ENCODE measurements at places on chromosomes 1 and 21.

DNA sequence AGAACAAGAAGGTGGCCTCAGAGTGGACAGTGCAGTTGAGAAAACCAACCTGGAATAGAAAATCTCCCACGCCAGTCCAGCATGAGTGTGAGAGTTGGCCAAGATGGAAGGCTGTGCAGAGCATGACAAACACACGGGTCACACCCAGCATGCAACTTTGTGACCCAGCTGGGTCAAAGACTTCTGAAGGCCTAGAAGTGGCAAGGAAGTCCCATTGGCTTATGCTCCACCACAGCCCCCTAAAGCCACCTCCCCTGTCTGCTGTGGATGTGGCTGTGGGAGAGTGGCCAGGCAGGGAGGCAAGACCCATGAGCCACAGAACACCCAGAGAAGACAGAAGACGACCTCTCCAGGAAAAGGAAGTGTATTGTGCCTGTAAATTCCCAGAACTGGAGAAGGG, 13.6 kb downstream of the BATF3 start:
- DNase-seq = no peak

- DNase-seq = no peak
Observed at GRCh38 chr1:104987210-104987609, 1237.5 kb downstream of the AMY1C start.

DNA sequence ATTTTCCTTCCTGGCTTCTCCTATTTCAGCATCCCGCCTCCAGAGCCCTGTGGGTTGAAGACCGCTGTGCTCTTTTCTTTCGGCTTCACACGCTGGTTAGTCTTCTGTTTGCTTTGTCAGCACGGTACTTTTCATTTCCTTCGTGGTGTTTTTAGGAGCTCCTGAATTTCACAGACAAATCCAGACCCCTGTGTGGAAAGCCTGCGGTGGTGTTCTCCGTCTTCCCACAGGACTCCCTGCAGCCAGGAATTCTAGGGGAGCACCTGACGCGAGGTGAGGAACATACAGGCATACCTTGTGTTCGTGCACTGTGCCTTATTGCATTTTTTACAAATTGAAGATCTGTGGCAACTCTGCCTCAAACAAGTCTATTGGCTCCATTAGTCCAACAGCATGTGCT, 210.2 kb upstream of the MAP1LC3C start:
- DNase-seq = no peak

DNA sequence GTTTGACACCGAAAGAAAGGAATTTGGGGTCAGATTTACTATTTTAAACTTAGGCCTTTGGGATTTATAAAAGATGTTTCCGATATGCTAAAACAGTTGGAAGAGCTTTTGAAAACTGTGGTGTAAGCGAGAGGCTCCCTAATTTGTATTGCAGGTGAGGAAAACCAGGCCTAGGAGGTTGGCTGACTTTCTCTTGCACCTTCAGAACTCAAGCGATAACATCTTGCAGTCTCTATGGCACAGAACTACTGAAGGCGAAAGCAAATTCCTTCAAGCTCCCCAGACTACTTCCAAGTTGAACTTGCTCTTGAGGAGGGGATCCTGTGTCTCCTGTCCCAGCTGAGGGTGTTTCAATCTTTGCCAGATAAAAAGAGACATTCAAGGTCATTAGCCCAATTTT, 685.7 kb downstream of the ADGRL2 start:
- no peak for DNase-seq

DNA sequence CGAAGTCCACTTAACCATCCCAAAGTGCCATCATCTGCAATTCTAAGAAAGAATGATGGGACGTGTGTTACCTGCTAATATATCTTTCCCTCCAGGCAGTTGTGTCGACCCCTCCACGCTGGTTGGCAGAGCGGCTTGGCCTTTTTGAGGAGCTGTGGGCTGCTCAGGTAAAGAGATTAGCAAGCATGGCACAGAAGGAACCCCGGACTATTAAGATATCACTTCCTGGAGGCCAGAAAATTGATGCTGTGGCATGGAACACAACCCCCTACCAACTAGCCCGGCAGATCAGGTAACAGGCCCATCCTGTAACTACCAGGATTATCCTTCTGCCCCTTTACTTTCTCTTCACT, 520 bp downstream of the TARS2 start:
- DNase-seq = no peak

DNA sequence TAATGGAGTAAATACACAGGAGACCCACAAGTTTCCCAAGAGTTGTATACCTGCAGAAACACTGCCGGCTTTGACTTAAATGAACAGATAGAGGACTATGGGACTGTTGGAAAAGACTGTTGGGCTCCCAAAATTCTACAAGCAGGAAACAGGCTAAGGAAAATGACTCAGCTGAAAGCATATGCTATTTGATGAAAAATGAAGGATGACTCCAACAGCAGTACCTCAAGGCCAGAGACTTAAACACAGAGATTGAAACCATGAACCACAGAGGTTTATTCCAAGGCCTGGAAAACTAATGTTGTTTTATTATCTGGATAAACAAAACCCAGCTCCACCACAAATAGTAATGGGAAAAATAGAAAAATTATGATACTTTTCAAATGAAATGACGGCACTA, 187.7 kb downstream of the TNFSF18 start:
- no peak for DNase-seq

GRCh38 chr1:198647055-198647454, 8.2 kb downstream of the PTPRC start:
- no peak for DNase-seq

DNA sequence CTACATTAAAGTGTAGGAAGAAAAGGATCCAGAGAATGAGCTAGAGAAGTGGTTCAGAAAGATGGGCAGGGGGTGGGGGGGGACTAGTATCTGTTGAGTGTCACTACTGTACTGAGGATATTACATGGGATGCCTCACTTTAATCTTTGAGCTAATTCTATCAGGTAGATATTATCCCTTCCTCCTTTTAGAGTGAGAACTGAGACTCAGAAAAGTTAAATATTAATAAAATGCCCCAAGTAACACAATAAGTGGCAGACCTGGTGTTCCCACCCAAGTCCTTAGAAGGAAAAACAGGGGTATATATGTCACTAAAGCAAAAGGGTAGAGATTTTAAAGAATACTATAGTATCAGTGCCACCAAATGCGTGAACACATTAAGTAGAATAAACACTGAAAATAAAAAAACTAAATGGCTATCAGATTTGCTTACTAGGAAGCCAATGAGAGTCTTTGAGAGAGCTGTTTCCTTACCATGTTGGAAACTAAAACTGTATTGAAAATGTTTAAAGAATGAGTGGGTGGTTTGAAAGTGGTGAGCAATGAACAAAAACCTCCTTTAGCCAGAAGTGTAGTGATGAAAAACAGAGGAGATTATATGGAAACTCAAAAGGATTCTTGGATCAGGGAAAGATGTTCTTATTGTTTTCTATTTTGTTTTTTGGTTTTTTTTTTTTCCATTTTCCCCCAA, 230.8 kb downstream of the BARHL2 start:
- DNase-seq = no peak

DNA sequence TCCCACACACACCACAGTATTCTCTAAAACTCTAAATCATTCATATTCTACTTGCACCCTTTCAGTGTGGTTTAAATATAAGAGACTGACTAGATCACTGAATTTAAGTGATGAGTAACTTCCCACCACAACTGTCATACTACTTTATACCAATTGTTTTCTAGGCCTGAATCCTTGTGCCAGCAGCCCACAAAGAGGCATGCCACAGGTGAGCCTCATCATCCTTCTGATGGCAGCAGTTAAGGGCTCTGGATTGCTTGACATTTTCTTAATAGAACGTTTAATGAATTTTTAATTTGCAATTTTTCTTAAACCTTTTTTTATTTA, 9.6 kb downstream of the C1orf105 start:
- no peak for DNase-seq

- no peak for DNase-seq
Observed at GRCh38 chr1:24526940-24527542, 24.4 kb downstream of the RCAN3 start.

- no peak for DNase-seq
Observed at GRCh38 chr1:192443616-192444015, 126.8 kb downstream of the RGS21 start.

DNA sequence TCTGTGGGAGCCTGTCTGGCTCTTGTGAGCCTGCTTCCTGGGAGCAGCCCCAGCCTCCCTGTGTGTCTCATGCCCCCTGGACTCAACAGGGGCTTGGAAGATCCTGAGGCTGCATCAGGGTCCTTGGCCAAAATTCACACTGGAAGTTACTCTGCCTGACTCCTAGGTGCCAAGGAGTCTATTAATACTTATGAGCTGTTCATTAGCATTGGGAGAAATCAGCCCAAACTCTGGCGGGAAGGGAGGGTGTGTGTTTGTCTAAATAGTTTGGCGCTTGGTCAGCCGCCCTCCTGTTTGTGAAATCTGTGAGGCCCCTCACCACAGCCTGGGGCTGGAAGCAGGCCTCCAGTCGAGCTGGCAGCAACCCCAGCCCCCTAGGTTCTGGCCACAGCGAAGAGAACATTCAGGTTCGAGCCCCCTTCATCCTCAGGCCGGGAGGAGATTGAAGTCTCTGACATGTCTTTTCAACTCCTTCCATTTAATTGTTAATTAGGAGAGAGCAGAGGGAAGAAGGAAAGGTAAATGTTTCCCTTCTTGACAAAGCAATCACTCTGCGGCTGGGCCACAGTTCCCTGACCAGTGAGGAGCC, 82.1 kb upstream of the F3 start:
- DNase-seq = no peak

All from upper lobe of right lung (tissue), 1 donor.